ENCODE measurements at places on chromosomes 12 and 14. TPM values are rescaled to one million over a fixed set of nuclear protein-coding genes. Genes with fewer than 3 reads are reported as not detected.

DNA sequence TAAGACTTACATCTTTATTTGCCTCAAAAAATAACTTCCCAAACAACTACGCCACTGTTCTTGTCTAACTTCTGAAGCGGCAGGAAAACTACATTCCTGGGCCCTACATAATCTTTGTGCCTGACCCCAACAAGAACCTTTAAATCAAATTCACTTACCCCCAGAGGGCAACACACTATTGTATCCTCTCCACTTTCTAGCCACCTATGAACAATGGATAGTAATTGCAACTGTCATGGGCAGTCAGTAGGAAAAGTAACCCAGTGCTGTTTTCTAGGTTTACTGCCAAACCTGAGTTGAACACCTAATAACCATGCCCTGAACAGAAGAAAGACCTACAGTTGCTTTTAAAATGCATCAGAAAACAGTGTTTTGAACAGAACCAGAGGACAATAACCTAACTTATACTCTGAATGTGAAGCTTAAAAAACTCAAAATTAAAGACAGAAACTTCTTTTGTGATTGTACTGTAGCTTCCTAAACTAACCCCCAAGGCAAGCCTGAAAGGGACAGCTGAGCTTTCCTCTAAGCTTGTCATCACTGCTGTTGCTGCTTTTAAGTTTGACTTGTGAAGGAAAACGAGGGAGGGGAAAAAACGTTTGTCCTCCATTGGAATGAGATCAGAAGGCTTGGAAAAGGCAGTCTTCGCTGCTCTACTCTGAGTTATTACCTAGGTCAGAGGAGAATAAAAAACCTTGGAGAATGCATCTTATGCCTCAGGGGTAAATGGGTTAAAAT lies 195.7 kb downstream of the SOX5 start:
- no peak for DNase-seq

GRCh38 chr14:75645056-75645455 lies 15.6 kb downstream of the ERG28 start:
- DNase-seq: no peak

DNA sequence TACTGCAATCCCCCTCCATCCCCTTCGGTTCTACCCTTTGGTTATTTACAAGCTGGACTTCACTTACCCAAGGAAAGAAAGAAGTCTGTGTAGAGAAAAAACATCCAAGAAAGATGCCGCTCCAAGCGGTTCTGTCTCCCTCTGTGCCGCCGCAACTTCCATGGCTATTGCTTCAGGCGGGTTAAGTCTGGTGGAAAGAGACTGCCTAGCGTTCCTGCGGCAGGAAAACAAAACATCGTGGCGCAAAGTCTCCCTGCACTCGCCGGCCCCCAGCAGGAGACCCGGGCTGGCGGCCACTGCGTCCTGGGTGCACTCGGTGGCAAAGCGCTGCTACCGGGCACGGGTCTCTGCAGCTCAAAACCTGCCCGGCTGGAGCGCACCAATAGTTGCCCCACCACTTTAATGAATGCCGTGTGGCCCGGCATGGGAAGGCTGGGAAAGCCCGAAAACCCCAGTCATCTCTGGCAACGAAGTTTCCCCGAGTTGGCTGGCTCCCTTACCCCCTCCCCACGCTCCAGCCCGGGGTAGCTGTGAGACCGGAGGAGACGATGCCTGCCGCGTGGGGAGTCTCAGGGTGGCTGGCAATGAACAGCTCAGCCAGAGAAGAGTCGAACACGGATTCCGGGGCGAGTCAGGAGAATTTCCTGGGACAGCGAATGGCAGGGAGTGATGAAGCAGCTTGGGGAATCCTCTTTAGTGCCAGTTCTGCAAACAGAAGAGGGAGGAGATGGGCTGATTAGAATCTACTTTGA lies 3.5 kb upstream of the KCNK10 start:
- DNase-seq: no peak

DNA sequence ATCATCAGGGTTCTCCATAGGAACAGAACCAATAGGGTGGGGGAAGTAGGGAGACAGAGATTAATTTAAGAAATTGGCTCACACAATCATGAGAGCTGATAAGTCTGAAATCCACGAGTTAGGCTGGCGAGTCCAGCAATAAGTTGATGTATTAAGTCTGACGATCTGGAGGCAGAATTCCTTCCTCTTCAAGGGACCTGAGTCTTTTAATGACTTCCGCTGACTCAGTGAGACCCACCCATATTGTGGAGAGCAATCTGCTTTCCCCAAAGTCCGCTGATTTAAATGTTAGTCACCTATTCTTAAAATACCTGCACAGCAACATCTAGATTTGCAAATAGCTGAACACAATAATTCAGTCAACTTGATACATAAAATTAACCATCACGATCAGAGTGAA lies 97.8 kb downstream of the SPTSSA start:
- no peak for DNase-seq

DNA sequence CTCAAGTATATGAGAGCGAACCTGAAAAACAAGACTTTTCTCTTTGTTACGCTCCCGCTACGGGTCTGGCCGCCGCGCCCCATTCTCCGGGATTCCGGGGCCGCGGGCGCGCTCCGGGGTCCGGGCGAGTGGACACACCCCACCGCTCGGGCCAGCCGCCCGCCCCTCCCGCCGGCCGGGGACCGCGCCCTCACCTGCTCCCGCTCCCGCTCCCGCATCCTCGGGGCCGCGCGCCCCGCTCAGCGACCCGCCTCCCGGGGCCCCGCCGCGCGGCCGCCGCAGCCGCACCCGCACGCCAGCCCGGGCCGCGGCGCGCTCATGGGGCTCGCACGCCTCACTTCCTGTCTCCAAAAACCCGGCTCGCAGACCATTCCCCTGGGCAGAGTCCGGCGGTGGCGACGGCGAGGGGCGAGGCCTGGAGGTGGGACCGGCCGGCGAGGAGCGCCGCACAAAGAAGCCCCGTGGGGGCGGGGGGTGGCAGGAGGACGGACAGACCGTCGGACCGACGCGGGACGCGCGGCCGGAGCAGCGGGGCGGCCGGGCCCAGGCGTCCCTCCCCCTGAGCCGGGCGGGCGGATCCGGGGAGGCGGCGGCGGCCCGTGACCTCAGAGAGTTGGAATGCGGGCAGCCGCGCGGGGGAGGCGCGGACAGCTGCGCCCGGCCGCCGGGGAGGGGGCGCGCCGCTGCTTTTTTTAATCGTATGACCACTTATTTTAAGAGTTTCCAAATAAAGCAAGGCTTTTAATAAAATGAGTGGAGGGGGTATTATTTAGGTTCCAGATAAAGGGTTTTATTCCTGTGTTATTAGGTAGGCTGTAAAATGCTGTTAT lies at the start of gene PTPN21:
Gene PTPN21, minus strand, starts transcription at position 551 of the 830 bp plus-strand sequence. CDS start 4,590 bp downstream, outside the sequence.
- DNase-seq: peak; percentile 80

GRCh38 chr14:65286443-65286842 lies 126.1 kb upstream of the FUT8 start:
- no peak for DNase-seq

Gene LHX5
- total RNA-seq: not detected

Measured in lung (tissue), 17 donors.